NCI-H2081 (cell line): ENCODE measurements at places on chromosomes 3 and 15.
A peak's percentile ranks its signal among the peaks of the same experiment; 100 is the strongest.

DNA sequence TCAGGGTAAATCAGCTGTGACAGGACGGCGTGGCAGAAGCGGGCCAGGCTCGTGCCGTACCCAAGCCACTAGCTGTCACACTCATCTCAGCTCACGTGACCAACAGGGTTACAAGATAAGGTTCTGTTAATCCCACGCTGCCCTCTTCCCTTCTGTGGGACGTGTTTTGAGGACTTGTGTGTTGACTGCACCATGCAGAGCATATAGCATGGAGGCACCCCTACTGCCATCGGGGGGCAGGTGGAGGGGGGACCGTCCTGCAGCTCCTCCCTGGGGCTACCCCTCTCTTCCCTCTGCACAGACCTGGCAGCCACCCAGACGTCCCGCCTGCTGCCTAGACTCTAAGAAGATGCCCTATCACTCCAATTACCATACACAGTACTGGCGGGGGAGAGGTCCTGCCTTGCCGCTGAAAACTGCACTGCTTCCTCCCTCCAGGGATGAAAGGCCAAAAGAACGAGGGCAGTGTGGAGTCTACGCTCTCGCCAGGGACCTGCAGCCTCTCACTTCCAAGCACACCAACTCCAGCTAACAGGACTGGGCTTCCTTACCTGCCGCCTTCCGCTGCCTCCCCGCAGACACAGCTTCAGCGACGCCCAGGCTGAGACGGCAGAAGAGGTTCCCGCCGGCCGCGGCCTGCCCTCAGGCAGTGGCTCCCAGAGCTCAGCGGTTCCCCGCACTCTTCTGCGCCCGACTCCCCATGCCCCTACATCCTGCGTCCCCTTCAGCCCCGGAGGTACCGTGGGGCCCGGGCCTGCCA, at the start of gene TNK2:
Gene TNK2, minus strand, starts transcription at position 618 of the 760 bp plus-strand sequence. CDS start 19,963 bp downstream, outside the sequence.
- DNase-seq: peak; percentile 67

DNA sequence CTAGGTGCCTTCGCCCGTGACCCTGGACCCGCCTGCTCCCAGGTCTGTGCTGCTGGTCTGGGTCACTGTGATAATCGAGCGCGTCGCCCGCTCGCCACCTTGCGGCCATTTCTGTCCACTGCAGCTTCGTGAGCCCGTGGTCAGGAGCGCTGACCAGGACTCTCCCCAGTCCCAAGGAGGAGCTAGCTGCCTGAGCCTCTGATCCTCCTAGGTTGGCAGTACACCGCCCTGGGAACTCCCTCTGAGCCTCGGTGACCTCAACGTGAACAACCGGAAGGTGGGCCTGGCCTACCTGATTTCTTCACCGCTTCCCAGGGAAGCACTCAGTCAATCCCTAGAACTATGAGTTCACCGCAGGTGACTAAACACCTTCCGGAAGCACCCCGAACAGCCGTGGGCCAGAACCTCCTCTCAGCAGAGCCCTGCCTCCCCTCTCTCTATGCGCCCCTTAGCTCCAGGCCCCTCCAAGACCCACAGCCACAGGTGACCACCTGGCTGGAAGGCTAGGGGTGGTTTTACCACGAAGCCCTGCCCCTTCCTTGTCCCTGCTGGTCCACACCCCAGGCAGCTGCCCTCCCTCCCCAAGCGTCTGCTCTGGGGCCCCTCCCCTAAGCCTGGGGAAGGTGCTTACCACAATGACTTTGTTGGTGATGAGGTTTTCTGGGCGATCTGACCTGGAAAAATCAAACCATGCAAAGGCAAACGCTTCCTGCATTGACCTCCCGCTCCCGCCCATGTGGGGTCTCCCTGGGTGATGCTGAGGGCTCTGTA, 9.7 kb downstream of the PLA2G4D start:
- peak; percentile 20 for DNase-seq

- no peak for DNase-seq
Measured at GRCh38 chr3:101781166-101781565, 2.2 kb downstream of the NXPE3 start.

DNA sequence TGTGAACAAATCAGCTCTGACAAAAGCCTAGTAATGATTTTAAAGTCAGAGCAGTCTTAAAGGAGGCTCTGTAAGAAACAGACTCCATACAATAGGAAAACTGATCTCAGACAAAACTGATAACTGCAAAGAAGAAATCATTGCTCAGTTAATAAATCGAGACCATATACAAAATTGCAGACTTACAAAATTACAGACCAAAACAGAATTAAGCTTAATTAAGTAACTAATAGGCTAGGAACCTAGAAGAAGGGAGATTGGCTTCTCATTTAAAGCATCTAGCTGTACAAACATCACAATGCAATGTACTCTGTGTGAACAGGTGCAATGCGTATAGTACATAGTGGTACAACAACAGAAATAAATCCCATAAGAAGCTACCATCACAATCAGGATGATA, 46.3 kb downstream of the ZBTB20 start:
- DNase-seq: no peak

GRCh38 chr15:70488002-70488605, 275.3 kb downstream of the UACA start:
- DNase-seq: peak; percentile 50

- DNase-seq: no peak
Measured at GRCh38 chr15:31412824-31413223, 86.2 kb downstream of the KLF13 start.
